ENCODE measurements at places on chromosomes 3 and 15.

GRCh38 chr15:35545824-35546510 is at the start of gene DPH6:
DPH6 (minus strand) TSS chr15:35546165; CDS start chr15:35546141, 24 bp downstream.
- peak; percentile 63 for DNase-seq

- no peak for DNase-seq
Measured at GRCh38 chr3:150765949-150766720, 3.2 kb upstream of the SIAH2 start.

DNA sequence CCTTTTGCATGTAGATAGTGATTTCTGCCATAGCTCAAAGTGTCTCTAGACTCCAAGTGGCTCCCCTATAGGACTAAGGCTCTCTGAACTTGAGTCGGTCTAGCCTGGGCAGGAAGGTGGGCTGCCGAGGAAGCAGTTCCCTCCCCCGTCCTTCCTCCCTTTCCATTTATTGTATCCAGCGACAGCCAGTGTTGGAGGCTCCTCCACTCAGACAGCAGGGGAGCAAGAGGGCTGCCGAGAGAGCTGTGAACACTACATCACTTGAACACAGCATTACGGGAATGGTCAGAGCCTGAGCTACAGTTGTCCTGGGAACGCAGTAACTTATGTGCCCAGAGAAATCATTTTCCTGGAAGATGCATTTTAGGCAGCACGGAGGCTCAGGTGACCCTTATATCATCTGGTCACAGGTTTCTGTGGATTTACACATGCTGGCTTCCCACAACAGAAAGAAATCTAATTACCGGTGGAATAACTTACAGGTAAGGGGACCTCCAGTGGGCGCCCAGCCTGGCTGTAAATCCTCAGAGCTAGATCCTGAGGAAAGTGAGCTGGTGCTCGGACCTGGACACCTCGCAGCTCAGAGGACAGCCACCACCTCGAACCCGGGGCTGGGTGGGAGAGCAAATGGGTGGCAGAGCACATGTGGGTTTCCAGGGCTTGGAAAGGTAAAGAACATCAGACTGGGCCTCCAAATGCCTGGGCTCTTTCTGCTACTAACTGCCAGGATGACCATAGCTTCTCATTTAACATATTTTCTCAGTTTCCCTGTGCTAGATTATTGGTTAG is 197.1 kb downstream of the UACA start:
- DNase-seq, result no peak

- no peak for DNase-seq
Measured at GRCh38 chr3:40895109-40895508, 304.2 kb upstream of the CTNNB1 start.

- no peak for DNase-seq
Measured at GRCh38 chr3:156608601-156609514, 53.9 kb upstream of the SSR3 start.

DNA sequence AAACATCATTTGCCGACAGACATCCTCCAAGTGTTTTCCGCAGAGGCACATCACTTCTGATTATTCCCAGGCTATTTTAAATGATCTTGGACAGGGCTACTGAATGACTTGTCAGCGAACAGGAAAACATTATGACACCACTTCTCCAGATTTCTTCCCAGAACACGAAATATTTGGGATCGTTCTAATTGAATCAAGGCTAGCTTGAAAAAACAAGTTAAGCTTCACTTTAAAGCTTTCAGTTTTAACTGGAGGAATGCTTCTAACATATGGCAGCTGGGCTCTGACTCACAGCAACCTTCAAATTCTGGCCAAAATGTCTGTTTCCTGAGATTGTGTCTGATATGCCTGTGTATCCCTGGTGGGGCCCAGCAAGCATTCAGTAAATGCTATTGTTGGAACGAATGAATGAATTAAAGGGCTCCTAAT is 127.0 kb upstream of the ICE2 start:
- DNase-seq, result no peak

Data from NCI-H446 treated with DMSO at 0.1 percent for 48 hours (cell line).